Activated T-helper 9 cell treated with anti-CD3 and anti-CD28 coated beads, Interleukin-2, amount 50 U/mL, for 16 hours (primary cell): ENCODE measurements at places on chromosomes 12 and 14.

DNA sequence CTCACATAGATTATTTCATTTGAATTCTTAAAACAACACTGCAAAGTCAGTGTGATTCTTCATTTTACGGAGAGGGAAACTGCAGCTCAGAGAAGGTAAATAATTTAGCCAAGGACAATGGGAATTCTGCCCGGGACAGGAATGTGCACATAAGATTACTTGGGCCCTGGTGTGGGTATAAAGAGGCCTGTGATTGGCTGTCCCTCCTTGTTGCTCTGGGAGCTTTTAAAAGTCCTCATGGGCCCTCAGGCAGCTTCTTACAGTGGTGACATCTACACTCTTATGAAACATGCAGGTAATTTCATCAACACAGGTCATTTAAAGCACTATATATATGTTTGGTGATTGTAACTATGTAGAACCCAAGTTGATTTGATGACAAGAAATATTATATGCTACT is 100.3 kb downstream of the ESR2 start:
- DNase-seq = no peak

DNA sequence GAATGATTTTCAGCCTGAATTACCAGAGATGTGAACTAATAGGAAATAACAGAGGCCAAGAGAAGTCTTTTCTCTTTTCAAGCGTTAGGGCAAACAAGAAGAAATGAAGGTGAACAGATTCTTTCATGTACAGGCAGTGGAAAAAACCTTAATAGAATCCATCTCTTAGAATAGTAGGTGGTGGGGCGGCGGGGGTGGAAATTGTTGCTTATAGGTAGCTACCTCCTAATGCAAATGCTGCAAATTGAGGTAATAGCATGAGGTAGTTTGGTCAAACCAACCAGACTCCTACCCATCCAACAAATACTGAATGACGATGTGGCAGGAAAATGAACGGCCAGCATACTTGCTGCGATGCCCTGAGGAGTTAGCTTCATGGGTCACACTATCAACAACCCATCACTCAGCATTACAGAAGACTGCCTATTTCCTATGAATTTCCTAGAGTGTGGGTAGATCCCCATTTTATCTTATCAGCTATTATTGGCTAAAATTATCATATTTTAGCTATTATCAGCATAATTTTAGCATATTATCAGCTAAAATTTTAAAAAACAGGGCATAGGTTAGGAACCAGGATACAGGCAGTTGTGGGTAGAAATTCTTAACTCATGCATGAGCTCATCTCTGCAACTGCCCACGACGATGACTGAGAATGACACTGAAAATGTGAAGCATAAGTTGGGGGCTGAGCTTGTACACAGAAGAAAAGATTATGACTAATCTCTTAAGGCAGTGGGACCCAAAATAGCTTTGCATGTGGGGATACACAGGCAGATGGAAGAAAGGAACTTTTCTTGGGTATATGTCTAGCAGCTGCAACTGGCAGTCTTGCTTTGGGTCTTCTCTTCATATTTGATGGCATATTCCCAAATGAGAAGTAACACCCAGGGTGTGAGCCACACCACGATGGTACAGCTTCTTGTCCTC is 68.7 kb downstream of the NIN start:
- DNase-seq = no peak

- no peak for DNase-seq
Observed at GRCh38 chr14:37638599-37638998, 43.2 kb downstream of the TTC6 start.

DNA sequence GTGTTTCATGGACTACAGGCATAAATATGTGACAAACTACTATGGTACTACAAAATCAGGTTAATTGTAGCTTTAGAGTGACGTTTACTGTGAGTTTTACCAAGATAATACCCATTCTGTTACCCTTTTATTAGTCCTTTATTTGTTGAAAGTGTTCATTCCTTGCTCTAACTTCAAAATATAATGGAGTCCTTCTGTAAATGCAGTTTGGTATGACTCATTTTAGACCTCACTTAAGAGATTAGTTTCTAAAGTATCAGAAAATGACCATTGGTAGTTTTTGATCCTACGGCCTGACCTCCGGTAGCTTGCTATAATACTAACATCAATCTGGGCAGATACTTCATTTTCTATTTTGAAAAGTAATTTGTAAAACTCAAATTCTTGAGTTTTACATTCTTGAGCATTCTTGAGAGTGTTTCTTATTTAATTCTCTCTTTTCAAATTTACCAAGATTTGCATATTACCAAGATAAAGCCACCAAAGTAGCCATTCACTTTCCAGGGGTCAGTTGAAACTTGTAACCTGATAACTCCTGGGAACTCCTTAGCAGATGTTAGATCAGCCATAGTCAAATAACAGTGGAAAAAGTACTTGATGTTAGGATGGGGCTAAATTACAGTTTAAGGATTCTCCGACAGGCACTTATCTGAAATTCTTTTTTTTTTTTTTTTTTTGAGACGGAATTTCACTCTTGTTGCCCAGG is 4.2 kb downstream of the HSPA2 start:
- DNase-seq = no peak

- DNase-seq = no peak
Observed at GRCh38 chr12:93982771-93983315, 165.5 kb upstream of the PLXNC1 start.

DNA sequence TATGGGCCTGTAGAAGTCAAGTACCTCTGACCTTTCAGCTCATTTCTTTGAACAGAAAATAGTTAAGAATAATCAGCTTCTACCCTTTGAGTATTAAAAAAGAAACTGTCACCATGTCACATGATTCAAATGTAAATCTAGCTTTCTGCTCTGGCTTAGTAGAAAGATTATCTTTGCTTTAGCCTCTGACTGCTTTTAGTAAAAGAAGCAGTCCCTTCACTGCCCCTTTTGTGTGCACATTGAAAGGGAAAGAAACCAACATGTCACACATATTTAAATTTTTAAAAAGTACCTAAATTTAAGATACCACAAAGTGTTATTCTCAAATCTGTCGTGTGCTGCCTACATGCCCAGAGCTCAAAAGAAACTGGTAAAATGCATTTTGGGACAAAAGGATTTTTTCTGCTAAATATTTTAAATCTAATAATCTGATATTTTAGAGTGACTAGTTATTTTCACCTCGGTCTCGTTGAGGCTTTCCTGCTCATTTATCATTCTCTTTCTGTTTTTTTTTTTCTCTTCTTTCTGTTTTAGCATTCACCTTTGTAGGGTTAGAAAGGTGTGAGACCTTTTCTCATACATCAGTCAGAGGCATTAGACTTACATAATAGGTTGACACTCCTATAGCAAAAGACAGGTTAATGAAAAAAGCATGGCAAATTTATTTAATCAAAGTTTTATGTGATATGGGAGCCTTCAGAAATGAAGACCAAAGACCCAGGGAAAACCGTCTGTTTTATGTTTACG is 41.3 kb downstream of the SLC16A7 start:
- DNase-seq = no peak

DNA sequence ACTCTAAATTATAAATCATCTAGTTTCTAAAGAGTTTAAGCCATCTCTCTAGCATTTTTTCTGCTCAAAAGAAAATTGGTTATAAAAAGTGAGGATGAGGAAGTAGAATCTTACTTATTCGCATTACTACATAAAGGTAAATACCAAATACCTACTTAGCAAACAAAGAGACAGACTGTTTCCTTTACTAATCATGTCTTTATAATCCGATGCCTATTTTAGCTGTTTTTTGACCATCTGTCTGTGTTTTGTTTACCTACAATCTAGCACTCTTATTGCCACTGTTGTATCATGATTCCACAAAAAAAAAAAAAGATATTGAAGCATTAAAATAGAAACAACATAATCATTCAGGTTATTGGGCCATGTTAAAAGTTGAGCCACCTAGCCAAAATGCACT is 396.2 kb downstream of the PAWR start:
- no peak for DNase-seq

- no peak for DNase-seq
Observed at GRCh38 chr12:11711651-11712327, 62.3 kb downstream of the ETV6 start.

- no peak for DNase-seq
Observed at GRCh38 chr12:124517260-124518050, 50.0 kb downstream of the NCOR2 start.

- no peak for DNase-seq
Observed at GRCh38 chr12:96225994-96226399, 31.8 kb downstream of the ELK3 start.

GRCh38 chr12:117599849-117600248 is 238.4 kb upstream of the NOS1 start:
- no peak for DNase-seq

- no peak for DNase-seq
Observed at GRCh38 chr12:29255042-29255441, 106.0 kb downstream of the FAR2 start.

- DNase-seq = no peak
Observed at GRCh38 chr14:90858511-90858910, 42.3 kb upstream of the TTC7B start.

- DNase-seq = no peak
Observed at GRCh38 chr14:93331728-93332396, 974 bp downstream of the BTBD7 start.

DNA sequence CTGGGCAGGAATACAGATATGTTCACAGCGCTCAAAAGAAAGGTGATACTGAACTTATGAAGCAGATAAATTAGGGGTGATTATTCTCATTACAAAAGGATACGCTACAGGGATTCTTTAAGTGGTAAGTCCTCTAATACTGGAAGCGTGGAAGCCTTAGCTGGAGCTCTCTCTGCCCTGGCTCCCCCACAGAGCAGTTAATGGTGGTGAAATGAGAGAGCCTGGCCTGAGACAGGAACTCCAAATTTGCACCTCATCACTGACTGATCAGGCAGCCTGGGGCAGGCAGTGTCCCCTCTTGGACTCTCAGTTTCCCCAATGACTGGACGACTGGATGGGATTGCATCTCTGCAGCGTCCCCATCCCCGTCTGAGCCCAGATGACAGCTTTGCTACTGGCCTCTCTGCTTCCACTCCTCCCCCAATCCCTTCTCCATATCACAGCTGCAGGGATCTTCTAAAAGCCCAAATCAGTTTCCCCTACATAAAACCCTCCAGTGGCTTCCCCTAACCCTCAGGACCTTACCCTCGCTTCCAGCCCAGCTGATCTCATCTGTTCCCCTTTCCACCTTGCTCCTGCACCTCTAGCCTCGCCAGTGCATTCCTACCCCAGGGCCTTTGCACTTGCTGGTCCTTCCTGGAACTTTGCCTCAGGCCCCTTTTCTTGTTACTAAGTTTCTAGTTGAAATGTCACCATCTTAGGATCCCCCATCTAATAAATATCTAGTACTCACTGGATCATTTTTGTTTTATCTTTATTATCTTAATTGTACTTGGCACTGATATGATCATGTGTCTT is 171.7 kb upstream of the LHX5 start:
- DNase-seq = no peak

GRCh38 chr12:69120354-69120753 is 119.0 kb upstream of the CPSF6 start:
- DNase-seq = no peak

GRCh38 chr12:117498256-117498655 is 136.8 kb upstream of the NOS1 start:
- DNase-seq = no peak

DNA sequence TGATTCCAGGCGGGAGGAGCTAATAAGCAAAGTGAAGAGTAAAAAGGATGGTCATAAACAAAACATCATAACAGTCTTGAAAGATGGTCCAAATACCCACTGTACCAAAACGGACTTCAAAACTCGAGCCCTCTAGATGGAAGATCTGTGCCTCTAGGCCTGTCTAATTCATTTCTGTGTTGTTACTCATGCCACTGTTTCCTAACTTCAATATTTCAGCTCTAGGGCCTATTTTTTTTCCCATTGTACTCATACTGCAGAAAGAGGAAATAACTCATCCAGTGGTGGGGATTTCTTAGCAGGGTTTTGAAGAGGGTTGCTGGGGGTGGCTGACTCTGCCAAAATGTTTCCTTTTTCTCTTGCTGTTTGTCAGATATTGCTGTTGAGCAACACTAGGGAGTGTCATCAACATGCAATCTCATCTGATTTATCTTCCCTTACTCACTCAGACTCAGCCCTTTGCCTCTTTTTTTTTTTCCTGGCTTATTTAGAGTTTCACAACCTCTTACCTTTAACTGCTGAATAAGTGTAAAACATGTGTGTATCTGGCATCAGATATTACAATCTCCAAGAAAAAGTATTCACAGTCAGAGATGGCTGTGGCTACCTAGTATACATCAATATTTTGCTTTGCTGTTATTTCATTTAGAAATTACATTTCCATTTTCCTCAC is 189.6 kb downstream of the DUSP6 start:
- peak; percentile 41 for DNase-seq

GRCh38 chr12:45803111-45803510 is 73.6 kb downstream of the ARID2 start:
- DNase-seq = no peak

DNA sequence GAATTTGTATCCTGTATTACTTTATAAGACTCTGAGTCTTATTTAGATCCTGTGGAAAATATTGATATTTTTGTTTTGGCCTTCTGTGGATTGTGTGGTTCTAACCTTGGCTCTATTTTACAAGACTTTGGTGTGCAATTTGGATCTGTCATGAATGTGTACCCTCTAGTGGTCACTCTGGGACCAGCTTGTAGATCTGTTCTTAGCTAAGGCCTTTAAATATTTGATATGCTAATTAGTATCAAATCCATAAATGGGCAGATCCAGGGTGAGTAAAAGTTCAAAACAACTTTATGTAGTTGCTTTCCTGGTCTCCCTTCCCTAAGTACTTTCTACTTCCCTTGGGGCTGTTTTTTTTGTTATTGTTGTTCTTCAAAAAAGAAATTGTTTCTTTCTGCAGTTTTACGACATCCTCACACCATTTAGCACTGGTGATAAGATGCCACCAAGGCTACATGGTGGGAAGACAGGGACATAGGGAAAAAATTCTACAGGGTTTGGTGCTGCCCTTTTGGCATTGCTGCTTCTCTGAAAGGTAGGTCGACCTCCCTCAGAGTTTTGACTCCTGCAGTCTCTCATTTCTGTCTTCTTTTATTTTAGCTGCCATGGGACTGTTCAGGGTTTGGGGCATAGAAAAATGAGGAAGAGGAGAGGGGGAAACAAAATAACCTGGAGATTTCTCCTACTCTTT is 238.5 kb downstream of the GPHN start:
- DNase-seq = no peak

GRCh38 chr14:91872011-91872501 is 4.7 kb upstream of the TC2N start:
- DNase-seq = peak; percentile 25

GRCh38 chr14:100662879-100663760 is 63.6 kb upstream of the DLK1 start:
- DNase-seq = peak; percentile 42

GRCh38 chr12:114976959-114977358 is 293.0 kb upstream of the TBX3 start:
- DNase-seq = no peak

GRCh38 chr12:15629108-15629507 is 160.1 kb downstream of the EPS8 start:
- no peak for DNase-seq

- no peak for DNase-seq
Observed at GRCh38 chr12:15453613-15454012, 131.3 kb downstream of the PTPRO start.
